MM.1S (cell line): ENCODE measurements at places on chromosomes 16 and 17.

- DNase-seq, result no peak
Observed at GRCh38 chr16:86398622-86399021, 111.7 kb upstream of the FOXF1 start.

DNA sequence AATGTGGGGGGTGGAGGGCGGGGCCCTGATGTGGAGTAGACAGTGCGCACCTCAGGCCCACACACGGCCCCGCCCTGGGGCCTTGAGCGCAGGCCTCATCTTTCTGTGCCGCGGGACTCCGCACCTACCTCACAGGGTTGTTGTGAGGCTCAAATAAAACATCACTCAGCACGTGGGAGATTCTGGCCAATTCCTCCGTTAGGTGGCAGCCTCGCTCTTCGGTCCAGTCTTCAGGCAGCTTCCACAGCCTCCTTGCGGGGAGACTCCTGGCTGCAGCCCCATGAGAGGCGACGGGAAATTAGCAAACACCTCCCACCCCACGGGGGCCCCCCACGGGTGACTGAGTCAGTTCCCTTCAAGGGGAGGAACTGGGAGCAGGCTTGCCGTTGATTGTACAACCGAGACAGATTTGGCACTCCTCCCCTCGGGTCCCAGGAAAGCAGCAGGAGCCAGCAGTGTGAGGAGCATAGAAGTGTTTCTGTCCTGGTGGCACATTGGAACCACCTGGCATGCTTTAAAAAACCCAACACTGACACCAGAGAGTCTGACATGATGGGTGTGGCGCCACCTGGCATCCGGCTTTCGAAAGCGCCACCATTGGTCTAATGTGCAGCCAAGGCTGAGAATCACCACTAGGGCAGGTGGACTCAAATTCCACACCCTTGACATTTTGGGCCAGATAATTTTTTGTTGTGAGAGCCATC lies 7.6 kb downstream of the MRM1 start:
- peak; percentile 78 for DNase-seq

DNA sequence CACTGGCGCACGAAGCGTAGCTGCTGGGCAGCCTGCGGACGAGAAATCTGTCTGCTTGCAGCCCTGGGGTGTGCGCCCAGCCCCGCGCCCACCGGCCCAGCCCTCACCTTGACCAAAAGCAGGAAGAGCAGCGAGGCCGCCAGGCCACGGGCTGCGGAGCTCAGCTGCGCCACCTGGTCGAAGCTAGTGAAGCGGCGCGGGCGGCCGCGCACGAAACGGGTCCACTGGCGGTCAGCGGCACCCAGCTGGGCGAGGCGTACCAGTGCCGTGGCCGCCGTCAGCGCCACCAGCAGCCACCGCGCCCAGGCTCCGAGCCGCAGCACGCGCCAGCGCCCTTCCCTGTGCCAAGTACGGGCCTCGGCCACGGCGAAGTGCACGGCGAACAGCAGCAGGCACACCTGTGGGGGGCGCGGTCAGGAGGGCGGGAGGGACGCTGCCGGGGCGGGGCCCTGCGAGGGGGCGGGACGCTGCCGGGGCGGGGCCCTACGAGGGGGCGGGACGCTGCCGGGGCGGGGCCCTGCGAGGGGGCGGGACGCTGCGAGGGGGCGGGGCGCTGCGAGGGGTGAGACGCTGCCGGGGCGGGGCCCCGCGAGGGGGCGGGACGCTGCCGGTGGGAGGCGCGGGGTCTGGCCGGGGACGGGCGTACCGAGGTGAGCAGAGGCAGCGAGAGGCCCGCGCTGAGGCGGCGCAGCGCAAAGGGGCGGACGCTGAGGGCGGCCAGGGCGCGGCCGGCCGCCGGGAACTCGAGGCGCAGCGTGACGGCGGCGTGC lies 43.2 kb downstream of the TSC2 start:
- no peak for DNase-seq

GRCh38 chr16:66326991-66327513 lies 39.4 kb upstream of the CDH5 start:
- DNase-seq, result no peak

- no peak for DNase-seq
Observed at GRCh38 chr17:1179818-1180742, at the start of gene ABR. Gene ABR, minus strand, starts transcription at chr17:1179981. Its CDS starts 254 bp downstream, at chr17:1179727.

- peak; percentile 88 for DNase-seq
Observed at GRCh38 chr16:30651124-30652004, 604 bp downstream of the PRR14 start.

GRCh38 chr16:85245307-85246172 lies 133.3 kb upstream of the CIBAR2 start:
- peak; percentile 9 for DNase-seq

- peak; percentile 32 for DNase-seq
Observed at GRCh38 chr17:79192503-79193351, 118.1 kb downstream of the ENGASE start.

DNA sequence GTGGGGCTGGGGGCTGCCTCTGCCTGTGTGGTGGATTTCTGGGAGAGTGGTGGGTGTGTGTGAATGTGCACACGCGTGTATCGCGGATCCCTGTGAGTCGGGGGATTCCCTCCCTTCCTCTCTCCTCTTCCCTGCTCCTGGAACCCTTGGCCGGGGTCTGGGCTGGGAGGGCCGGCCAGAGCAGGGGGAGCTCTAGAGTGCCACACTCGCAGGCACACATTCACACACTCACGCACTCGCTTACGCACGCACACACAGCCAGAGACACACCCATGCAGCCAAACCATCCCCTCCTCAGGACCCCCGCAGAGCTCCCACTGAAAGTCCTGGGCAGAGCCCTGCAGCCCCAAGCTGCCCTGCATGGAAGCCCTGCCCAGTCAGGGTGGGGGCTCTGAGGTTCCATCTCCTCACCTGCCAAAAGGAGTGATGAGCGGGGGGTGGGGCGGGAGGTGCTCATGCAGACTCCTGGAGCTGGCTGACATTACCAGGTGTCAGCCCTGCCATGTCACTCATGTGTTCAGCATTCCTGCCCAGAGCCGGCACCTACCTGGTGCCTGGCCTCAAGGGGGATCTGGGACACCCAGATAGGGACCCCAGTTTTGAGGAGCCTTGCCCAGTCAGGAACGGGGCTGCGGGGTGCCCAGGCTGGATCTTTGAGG lies 1.9 kb downstream of the NECAB2 start:
- DNase-seq, result no peak

DNA sequence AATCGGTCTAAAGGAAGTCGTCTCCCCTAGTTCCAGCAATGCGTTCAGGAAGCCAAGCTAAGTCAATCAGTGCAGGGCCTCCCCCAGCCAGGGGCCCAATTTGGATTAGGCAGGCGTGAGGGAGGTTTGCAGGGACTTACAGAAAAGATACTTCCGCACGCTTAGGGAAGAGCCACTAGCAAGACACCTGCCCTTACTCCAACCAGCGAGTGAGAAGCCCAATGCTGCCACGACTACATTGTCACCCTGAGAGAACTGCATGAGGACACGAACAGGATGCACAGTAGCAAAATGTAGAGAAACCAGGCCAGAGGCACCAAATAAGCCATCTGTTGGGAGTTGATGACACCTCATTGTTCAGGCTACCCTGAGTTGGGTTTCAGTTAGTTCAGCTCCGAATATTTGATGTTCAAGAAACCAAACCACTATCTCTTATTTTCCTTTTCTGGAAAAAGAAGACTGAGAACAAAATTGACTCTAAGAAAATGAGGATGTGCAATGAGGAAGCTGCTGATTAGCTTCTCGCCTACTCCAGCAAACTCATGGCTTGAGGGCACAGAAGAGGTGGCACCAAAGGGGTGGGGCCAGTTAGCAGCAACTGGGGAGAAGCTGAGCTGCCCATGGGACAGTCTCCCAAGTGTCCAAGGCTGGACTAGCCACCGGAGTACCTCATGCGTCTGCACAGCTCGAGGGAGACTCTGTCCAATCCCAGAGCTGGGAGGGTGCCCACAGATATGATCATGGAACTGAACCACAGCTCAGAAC lies 29.3 kb downstream of the TK2 start:
- DNase-seq, result peak; percentile 37

- DNase-seq, result no peak
Observed at GRCh38 chr17:78032166-78032565, 73.7 kb downstream of the TNRC6C start.

DNA sequence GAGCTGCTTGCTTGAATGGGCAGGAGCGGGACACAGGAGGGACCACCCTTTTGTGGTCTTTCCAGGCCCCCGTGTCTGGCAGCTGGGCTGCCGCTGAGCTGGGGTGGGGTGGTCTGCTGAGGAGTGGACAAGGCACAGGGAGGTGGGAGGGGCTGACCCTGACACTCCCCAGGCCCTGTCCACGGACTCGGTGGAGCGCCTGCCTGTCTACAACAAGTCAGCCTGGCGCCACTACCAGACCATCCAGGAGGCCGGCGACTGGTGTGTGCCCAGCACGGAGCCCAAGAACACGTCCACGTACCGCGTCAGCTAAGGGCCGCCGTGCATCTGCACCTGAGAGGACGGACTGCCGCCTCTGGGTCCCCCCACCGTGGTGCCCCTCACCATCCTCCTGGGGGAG lies 14.6 kb downstream of the PDK2 start:
- DNase-seq, result no peak

DNA sequence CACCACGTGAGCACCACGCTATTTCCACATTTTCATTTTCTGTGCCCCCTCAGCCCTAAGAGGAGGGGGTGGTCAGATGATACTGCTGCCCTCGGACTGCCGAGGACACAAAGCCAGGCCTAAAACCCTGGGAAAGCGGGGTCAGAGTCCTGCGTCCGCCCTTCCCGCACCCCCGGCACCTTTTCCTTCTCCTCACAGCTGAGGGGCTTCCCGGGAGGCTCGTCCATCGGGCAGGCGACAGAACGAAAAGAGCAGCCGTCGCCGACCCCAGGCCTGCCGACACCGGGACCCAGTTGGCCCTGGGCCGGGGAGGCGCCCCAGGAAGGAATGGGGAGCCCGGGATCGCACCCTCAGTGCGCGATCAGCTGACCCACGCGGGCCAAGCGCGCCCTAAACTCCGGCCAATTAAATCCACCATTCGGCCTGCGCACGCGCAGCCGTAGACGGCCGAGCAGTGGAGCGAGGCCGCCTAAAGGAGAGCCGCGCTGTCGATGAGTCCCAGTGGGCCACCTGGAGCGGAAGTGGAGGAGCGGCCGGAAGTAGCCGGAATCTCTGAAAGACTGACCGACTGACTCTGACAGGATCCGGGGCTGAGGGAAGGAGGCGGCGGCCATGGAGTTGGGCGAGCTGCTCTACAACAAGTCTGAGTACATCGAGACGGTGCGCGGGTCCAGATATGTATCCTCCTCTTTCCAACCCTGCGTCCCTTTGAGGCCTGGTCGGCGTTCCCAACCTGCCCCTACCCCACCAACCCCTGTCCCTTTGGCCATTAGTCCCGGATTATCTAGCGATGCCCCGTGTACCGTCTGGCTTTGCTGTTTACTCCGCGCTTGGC lies at the start of the genes DCTN5 and PALB2:
Gene DCTN5 (plus strand): TSS at position 536 of the 835 bp plus-strand sequence. CDS start 77 bp downstream, at position 613.
Gene PALB2 (minus strand): TSS at position 380 of the 835 bp plus-strand sequence. CDS start 153 bp downstream, at position 227.
- peak; percentile 97 for DNase-seq

DNA sequence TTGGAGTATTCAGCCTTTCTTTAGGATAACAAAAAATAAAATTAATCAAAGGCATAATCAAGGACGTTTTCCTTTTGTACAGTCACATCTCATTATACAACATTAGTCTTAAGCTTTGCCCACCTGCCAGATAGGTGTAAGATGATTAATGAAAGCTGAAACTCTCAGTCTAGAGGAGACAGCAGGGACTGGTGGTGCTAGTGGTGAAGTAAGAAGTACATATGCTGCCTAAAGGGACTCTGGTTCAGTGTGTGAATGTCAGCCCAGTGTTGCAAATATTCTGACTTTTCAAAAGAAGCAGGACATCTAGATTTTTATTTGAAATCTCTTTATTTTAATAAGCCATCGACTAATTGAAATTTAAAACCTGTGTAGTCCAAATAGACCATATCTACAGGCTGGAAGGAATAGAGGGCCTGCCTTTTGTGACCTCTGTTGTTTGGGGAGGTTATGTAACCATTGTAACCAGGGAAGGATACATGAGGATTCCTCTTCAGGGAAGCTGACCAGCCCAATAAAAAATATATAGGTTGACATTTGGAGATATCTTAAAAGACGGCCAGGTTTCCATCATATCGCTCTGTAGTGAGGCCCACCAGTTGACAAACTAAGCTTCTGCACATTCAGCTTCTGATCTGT lies 54.1 kb downstream of the FTO start:
- DNase-seq, result no peak

DNA sequence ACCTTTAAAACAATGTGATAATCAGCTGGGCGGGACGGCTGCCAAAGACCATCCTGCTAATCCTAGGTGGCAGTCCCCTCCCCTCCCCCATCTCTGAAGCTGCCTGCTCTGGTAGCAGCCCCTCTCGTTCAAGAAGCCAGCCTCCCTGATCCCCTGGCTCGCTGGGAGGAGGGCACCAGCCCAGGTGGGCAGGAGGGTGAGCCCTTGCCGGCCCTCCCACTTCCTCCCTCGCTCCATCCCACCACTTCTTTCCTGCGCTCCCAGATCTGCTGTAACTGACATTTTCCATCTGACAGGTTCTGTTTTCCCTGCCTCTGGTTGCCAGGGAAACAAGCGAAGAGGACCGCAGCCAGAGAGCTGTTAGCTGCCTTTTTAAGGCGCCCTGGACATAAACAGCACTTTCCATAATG lies 155.7 kb upstream of the TNRC6C start:
- no peak for DNase-seq

DNA sequence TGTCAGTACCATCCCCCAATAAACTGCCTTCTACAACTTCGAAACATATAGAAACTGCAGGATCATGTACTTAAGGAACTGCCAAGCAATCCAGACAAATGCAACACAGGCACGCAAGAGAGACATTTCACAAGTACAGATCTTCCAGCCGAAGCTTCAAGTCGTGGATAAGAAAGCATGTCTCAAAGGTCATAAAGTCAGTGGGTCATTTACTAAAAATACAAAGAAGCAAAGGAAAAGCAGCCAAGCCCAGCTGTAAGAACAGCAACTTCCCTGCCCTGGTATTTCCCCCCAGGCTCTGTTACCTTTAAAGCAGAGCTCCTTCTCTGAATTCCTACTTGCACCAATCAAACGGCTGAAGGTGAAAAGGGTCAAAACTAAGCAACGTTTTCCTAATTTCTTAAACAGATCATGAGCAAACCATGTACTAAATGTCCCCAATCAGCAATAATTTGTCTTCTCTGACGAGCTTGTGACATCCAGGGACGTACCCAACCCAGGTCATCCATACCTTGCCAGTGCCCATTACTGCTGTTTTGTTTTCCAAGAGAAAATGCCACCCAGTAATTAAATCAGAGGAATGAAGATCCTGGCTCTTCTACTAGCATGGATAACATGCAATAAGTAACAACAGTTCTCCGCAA lies 1.7 kb downstream of the AKTIP start:
- no peak for DNase-seq

DNA sequence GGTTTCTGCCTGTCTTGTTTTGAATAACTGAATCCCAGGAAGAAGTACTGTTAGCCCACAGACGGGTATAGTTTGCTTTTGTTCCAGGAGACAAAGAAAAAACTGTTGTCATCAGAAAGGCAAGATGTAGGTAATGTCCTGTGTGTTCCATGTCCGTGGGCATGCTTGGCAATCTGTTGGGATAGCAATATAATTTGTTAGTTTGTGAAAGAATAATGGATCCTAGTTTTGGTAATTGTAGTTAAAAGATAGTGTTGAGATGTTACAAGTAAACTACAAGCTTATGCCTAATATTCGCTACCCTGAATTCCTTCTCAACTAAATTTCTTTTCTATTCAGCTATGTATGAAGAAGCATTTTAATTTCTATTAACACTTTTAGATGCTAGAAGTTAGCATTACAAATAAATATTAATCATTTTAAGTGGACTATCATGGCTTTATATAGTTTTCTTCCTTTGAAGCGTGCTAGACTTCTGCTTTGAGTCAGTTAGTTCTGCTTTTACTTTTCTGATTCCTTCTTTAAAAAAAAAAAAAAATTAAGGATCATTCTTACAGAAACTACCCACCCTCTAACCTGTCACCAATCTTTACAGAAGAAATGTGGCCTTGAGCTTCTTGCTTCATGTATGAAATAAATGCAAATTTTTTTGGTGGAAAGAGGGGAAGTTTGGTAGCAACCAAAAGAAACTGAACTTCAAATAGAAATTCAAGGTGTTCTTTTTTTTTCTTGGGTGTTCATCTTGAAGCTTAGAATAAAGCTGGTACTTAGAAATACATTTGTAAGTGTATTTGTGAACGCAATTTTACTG lies 2.4 kb downstream of the EVI2A start:
- peak; percentile 44 for DNase-seq
